Activated T-helper 9 cell treated with anti-CD3 and anti-CD28 coated beads, Interleukin-2, amount 50 U/mL, for 16 hours (primary cell): ENCODE measurements at places on chromosomes 2 and 18.

GRCh38 chr2:199818026-199818425, 33.0 kb downstream of the FTCDNL1 start:
- DNase-seq = no peak

DNA sequence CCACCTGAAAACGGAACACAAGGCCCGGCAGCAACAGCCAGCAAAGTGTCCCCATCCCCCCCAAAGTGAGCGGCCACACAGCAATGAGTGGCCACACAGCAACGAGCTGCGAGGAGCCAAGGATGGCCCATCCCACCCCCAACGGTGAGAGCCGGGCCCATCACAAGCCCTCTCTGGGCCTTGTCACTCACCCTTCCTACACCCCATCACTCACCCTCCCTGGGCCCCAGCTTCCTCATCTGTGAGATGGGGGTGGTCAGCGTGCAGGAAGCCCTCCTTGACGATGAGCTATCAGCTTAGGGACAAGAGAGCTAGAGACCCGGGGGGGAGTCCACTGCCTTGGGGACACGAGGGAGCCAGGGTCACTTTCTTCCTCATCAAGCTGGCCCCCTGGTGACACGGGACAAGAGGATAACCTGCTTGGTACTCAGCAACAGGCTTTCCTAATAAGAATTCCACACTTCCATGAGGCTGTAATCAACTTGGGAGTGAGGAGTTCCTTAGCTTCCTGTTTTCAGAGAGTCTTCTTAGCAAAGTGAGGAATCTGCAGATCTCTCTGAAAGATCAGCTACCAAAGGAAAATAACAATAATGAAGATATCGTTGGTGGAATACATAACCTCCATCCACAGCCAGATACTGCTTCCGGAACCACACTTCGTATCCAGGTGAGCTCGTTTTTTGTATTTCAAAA, 92.8 kb downstream of the HDAC4 start:
- DNase-seq = no peak

DNA sequence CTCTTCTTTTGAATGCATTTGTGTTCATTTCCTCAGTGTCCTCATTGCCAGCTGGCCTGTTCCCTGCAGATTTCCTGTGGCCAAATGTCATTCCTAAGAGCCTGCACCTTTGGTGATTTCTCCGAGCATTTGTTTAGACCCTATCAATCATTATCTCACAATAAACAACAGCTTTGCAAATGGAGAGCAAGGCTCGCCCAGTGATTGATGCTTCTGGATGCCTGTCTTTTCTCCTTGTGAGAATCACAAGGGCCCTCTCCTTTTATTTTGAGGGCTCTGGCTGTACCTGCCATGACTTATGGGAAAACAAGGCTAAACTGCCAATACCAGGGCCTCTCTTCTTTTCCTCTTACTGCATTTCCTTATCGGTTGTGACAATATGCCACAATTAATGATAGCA, 1454.4 kb upstream of the CELF4 start:
- no peak for DNase-seq

- DNase-seq = no peak
Measured at GRCh38 chr18:27017901-27018500, 152.5 kb upstream of the AQP4 start.

DNA sequence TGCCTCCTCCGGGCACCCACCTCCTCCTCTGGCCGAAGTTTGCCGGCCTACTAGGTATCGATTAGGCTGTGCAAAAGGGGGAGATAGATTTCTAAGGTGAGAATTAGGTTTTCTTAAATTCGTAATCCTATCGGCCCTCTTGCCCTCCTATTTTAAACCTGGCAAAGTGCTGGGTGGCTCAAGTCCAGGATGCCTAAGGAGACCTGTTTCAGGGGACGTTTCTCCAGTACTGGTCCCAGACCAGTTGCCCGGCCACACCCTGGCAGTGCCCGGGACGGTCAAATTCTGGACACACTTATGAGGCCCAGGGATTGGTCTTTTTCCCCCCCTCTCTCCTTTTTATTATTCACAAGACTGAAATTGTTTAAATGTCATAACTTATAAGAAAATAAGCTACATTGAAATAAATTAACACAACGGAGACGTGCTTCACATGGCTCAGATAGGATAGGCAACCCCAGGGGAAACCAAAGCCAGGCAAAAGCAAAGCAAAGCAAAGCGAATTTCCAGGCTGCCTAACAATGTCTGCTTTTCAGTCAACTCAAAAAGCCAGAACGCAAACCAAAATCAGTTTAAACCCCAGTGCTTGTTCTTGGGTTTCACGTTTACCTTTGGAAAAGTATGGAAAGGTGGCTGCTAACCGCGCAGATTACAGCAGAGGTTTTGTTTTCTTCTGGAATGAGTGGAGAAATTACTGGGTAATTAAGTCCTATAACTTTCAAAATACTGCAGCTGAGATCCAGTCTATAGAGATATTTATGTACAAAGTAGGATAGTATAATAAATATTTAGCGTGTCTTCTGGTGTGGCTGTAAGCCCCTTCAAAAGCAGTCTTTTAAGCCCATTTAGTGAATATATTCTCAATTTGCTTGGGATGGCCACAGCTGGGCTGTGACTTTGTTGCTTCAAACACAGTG, 3.0 kb downstream of the GBX2 start:
- DNase-seq = no peak

DNA sequence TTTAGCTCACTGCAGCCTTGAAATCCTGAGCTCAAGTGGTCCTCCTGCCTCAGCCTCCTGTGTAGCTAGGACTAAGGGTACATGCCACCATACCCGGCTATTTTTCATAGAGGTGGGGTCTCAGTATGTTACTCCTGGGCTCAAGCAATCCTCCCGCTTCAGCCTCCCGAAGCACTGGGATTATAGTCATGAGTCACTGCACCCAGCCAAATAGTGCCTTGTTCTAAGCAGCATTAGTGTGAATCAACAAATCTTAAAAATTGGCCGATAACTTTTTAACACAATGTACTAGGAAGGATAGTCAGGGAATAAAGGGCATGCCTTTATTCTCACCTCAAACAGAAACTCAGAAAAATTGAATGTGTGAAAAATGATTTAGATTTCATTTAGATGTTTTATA, 51.6 kb downstream of the XRCC5 start:
- no peak for DNase-seq

DNA sequence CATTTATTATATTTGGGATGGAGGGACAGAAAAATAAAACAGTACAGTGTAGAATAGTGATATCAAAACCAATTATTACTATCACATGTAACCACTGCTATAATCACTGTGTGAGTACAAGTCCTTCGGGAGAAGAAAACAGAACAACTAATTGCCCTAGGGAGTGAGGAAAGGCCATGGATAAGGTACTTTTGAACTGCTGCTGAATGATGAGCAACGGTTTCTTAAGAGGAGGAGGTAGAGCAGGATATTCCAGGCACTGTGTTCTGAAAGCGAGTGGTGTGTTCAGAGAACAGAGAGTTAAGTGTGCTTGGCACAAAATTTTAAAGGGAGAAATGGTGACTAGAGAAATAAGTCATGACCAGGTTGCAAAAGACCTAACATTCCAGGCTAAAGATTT, 134.2 kb downstream of the CALCRL start:
- DNase-seq = no peak

DNA sequence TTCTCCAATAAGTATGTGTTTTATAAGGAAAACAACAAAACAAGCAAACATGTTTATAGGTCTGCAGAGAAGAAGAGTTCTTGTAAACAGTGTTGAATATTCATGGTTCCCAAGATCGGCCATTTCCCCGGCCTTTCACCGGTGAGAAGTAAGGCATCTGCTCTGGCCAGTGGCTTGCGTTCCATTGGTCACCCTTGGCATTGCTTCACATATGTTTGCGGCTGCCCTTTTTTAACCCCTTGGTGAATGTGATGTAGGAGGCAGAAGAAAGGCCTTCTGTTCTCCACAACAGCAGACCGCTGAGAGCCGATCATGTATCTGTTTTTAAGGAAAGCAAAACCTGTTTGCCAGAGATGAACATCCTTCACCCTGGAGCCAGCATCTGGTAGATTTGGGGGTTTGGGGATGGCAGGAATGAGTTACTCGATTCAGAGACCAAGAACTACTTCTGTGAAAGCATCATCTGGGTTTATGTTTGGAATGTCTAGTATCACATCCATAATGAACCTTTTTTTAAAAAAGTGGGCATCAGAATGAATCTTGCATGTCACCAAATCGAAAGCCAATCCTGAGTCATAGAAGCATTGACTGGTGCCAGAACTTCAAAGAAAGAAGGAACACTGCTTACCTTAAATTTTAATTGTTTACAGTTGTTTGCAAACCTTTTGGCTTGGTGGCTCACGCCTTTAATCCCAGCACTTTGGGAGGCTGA, 112.3 kb downstream of the AGAP1 start:
- no peak for DNase-seq

- DNase-seq = no peak
Measured at GRCh38 chr2:12335995-12336394, 380.7 kb upstream of the TRIB2 start.

- no peak for DNase-seq
Measured at GRCh38 chr2:164542581-164543021, 78.7 kb downstream of the GRB14 start.

DNA sequence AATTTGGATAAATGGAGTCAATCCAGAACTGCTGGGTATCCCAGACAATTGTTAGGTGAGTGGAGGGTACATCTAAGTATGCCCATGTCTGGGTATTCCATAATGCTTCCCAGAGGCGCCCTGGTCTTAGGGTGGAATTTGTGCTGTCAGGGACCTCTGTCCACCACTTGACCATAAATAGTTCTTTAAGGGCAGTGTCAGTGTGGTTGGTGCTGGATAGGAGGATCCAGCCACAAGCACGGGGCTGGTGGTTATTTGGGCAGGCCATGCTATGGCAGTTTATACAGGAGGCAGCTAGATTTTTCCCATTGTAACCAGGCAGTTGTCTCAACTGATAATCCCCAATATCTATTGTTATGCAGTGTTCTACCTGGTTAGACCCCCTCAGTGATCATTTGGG, 104.4 kb upstream of the B3GNT2 start:
- no peak for DNase-seq

- DNase-seq = no peak
Measured at GRCh38 chr18:45962461-45962860, 4.7 kb downstream of the EPG5 start.

DNA sequence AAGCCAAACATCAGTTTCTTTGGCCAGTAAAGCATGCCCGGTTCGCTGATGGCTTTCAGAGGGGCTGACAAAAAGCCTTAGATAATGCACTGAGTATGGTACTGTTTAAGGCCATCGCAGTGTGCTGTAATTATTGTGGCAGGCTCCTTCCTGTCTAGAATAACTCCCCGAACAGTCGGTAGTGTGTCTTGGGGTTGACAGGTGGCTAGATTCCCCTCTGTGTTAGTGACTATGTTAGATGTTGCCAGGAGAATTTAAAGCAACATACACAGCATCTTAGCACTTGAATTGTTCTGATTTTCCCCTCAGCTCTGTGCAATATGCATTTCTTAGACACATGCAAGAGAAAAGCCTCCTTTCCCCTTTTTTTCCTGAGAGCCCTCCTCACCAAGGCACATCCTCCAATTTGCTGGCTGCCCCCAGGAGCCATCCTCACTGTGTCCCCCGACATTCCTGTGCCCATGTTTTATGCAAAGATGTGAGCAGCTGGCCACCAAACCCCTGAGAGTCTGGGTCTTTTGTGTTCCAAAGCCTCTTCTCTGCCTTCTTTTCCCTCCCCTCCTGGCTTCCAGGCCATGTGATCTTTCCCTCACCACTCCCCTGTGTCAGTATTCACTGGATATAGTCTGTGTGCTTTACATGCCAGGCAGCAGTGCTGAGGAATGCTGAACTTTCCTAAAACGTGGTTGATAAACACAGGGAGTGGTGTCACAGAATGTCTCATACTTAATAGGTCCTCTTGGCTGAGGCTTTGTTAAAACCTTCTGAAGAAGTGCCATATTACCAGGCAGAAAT, 331.5 kb downstream of the HRH4 start:
- DNase-seq = no peak

DNA sequence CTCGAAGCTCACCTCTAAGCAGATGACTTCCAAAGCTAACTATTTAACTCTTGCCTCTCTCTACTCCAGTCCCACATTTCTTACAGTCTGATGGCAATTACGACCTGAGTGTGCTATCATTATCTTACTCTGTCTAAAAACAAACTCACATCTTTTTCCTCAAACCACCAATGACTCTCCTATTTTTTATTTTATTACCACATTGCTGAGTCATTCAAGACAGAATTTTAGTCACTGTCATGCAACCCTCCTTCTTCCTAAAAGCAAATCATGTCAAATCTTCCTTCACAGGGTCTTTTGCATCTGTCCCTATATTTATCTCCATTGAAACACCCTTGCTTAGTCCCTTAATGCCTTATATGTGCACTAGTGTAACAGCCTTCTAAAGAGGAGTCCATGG, 34.6 kb upstream of the C2orf15 start:
- no peak for DNase-seq

DNA sequence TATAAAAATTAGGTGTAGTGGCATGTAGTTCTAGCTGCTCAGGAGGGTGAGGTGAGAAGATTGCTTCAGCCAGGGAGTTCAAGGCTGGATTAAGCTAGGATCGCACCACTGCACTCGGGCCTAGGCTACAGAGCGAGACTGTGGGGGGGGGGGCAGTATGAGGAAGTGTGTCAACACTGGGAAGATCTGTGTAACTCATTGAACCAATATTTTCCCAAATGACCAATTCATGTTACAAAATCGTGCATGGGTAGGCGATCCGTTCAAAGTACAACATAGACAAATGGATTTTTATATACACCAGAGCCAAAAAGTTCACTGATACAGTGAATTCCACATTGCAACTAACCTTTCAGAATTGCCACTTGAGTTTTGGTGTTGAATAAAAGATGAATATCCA, 8.1 kb downstream of the SMAD4 start:
- no peak for DNase-seq

DNA sequence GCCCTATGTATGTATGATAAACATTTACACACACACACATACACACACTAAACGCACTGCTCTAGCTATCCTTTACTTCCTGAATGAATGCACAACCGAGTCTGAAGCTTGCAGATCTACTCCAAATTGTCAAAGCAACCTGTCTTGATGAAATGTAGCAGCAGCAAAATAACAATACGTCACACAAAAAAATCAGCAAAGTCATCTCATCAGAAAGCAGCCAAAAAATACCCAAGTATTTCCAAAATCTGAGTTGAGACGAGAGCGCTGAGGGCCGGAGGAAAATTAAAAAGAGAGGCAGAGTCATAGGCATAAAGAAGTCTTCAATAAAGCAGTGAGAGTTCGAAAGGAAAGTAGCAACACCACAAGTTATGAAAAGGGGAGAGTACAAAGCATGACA, 67.7 kb downstream of the ZNF521 start:
- no peak for DNase-seq

DNA sequence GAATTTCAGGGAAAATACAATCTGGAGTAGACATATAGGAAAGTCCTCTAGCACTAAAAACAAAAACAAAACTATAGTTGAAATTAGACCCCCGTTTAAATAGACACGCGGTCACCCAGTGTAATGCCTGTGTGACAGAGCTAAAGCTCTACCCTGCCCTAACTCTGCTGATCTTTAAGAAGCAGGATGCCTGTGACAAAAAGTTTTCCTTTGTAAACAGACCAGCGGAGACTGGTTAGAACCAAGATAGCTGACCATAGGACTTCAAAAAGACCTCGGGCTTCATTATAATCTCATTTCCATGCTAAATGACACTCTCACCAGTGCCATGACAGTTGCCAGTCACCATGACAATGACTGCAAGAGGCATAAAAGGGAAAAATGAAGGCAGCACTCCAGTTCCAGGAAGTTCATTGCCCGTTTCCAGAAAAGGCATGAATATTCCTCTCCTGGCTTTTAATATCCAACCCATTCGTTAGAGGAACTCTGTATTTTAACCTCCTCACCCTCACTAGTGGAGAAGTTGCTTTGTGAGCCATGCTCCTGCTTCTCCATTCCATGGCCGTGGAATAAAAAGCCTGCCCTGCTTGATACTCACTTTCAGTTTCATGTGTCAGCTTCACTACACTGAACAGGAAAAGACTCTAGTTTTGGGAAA, 157.2 kb upstream of the COPS8 start:
- no peak for DNase-seq

- no peak for DNase-seq
Measured at GRCh38 chr2:133992454-133992853, 261.4 kb upstream of the MGAT5 start.
